Liver (tissue), 10 donors: ENCODE measurements at places on chromosomes 3 and 15. TPM values are rescaled to one million over a fixed set of nuclear protein-coding genes. Genes with fewer than 3 reads are reported as not detected.

Gene JMJD7
- 4.9 TPM for total RNA-seq

GRCh38 chr3:12716605-12717151 is 42.4 kb downstream of the TMEM40 start:
- no peak for DNase-seq
- H3K4me3 ChIP-seq: no peak overlapping the region
- H3K27ac ChIP-seq: no peak overlapping the region
- H3K4me1 ChIP-seq: peaks cover 10% of the 10 kb centered on the region
- no peaks in the 10 kb centered on the region for H3K27me3 ChIP-seq
- no peaks in the 10 kb centered on the region for H3K36me3 ChIP-seq

GRCh38 chr15:87167055-87167454 is 1087.4 kb downstream of the AGBL1 start:
- H3K4me3 ChIP-seq: no peak overlapping the region
- DNase-seq: no peak
- H3K36me3 ChIP-seq: no peaks in the 10 kb centered on the region
- no peaks in the 10 kb centered on the region for H3K4me1 ChIP-seq
- H3K27ac ChIP-seq: no peak overlapping the region

Gene CTSH
- 73.3 TPM for total RNA-seq

GRCh38 chr15:40764629-40765103 is 798 bp downstream of the GCHFR start:
- H3K4me3 ChIP-seq: peak overlapping the region; percentile 54
- DNase-seq: no peak
- H3K27ac ChIP-seq: peak overlapping the region; percentile 89
- no peaks in the 10 kb centered on the region for H3K27me3 ChIP-seq
- peaks cover 9% of the 10 kb centered on the region for H3K36me3 ChIP-seq

- DNase-seq: no peak
- peaks cover 3% of the 10 kb centered on the region for H3K4me1 ChIP-seq
- no peaks in the 10 kb centered on the region for H3K27me3 ChIP-seq
- no peak overlapping the region for H3K27ac ChIP-seq
- H3K36me3 ChIP-seq: no peaks in the 10 kb centered on the region
- no peak overlapping the region for H3K4me3 ChIP-seq
Observed at GRCh38 chr3:129888771-129889170, 4.7 kb downstream of the TMCC1 start.

Gene SUSD5
- total RNA-seq: 0.19 TPM

GRCh38 chr3:69115731-69116130 is 6.7 kb downstream of the LMOD3 start:
- no peaks in the 10 kb centered on the region for H3K27me3 ChIP-seq
- DNase-seq: no peak
- H3K4me3 ChIP-seq: no peak overlapping the region
- no peaks in the 10 kb centered on the region for H3K4me1 ChIP-seq

Gene PARP3
- 1.5 TPM for total RNA-seq

Gene OIP5
- total RNA-seq: 11.8 TPM

DNA sequence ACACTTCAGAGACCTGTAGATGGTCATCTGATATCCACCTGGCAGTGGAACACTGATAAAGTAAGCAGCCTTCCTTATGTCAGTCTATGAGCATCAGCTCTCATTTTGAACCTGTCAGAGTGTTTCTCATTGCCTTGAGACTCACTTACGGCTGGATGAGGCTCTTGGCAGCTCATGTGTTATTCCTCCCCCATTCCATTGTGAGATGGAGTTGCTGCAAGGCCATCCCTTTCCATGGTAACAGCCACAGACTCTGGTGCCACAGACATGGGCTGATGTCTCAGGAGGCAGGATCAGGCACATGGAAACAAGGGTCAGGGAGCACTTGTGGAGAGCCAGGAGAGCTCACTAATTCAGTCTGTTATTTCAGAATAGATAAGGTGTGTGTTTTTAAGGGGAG is 11.9 kb downstream of the KCNAB1 start:
- H3K4me1 ChIP-seq: no peaks in the 10 kb centered on the region
- no peaks in the 10 kb centered on the region for H3K27me3 ChIP-seq
- no peak overlapping the region for H3K27ac ChIP-seq
- H3K36me3 ChIP-seq: no peaks in the 10 kb centered on the region
- no peak for DNase-seq

DNA sequence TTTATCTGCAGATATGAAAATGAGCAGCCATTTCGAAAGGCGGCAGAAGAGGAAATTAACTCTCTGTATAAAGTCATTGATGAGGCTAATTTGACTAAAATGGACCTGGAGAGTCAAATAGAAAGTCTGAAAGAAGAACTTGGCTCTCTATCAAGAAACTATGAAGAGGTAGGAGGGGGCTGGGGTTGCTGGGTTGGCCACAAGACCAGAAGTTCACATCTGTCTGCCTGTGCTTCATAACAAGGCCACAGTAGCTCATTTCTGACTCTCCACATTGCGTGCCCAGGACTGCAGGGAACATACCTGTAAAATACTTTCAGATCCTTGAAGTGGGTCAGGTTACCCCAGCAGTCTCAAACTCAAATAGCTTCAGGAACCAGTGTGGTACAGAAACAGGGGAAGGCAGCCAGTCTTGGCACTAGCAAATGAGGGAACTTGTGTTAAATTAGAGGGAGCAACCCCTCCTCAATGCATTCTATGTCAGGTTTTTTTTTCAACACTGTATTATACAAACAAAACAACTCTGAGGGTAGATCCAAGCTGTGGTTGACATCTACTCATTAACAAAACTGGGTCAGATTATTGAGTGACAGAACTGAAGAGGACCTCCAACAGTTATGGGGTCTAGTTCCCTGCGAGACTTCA is 48.7 kb downstream of the BFSP2 start:
- no peak overlapping the region for H3K27ac ChIP-seq
- no peak for DNase-seq
- H3K4me1 ChIP-seq: peaks cover 2% of the 10 kb centered on the region
- H3K36me3 ChIP-seq: no peaks in the 10 kb centered on the region
- no peaks in the 10 kb centered on the region for H3K27me3 ChIP-seq

DNA sequence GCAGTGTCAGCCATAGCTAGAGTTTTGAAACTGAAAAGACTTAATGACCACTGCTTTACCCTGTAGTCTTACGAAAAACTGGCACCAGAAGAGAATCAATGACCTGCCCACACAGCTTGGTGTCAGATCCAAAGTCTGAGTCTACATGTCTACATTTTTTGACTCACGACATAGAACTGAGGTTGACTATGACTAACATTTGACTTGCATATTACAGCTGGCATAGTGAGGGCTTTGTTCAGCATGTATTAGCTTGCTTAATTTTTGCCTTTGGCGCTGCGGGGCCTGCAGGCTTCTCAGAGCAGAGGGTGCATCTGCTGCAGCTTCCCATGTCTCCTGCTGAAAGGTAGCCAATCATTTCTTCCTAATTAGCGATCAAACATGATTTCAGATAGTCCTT is 167.0 kb downstream of the EBLN2 start:
- DNase-seq: no peak
- H3K36me3 ChIP-seq: no peaks in the 10 kb centered on the region
- H3K27ac ChIP-seq: no peak overlapping the region
- H3K4me3 ChIP-seq: no peak overlapping the region

- no peaks in the 10 kb centered on the region for H3K27me3 ChIP-seq
- H3K27ac ChIP-seq: no peak overlapping the region
- no peaks in the 10 kb centered on the region for H3K36me3 ChIP-seq
- DNase-seq: no peak
- peaks cover 4% of the 10 kb centered on the region for H3K4me1 ChIP-seq
- no peak overlapping the region for H3K4me3 ChIP-seq
Observed at GRCh38 chr3:48567090-48567489, 3.5 kb upstream of the UCN2 start.

DNA sequence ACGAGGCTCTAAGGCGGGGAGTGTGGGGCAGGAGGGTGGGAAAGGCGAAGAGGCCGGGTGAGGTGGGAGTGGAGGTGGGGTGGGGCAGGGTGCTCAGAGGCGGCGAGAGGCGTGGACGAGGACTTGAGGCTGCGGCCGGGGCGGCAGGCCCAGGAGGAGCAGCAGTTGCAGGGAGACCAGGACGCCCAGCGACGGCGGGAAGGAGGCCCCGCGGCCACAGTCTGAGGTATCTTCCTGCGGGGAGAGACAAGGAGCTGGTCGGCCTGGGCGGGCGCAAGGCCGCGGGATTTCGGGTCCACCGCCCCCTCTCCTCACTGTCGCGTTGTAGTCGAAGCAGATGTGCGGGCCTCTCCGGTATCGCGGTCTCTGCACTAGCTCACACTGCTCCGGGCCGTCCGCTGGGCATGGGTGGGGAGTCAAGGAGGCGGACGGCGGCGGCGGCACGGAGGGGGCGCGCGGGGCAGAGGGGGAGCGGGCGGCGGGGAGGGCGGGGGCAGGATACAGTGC is 5.3 kb upstream of the TMEM115 start:
- no peak for DNase-seq
- H3K36me3 ChIP-seq: no peaks in the 10 kb centered on the region
- H3K27me3 ChIP-seq: no peaks in the 10 kb centered on the region
- H3K4me1 ChIP-seq: peaks cover 14% of the 10 kb centered on the region

DNA sequence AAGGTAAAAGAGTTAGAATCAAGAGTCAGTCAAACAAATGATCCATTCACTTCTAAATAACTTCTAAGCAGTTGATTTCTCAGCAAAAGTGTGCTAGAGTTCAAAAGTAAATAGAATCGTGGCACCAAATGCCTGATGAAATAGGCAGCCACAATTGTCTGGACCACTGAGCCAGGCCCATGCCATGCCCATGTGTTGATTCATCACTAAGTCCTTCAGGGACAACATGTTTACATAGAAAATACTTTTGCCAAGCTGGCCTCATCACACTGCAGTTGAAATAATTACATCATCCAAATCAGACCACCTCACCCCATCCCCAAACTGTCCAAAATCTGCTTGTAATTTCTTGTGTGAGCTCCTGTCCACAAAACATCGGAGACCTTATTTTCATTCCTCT is 216.3 kb downstream of the IGSF11 start:
- no peaks in the 10 kb centered on the region for H3K27me3 ChIP-seq
- H3K36me3 ChIP-seq: no peaks in the 10 kb centered on the region
- no peak for DNase-seq
- H3K4me3 ChIP-seq: no peak overlapping the region
- H3K27ac ChIP-seq: no peak overlapping the region

DNA sequence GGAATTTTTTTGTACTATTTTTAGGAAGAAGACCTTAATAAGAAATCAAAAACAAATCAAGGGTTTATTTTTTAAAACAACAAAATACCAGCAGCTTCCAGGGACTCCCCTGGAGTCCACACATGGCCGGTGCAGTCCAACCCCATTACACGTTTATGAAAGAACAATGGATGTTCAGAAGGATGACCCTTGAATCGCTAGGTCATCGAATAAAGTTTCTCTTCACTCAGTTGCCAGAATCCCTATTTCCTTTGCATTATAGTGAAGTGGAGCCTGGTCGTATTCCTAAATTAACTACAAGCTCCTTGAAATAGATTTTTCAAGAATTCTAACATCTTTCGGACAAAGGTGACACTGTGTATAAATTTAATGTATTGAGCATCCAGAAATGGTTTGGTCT is 95.1 kb downstream of the BDH1 start:
- peaks cover 9% of the 10 kb centered on the region for H3K4me1 ChIP-seq
- no peak for DNase-seq

GRCh38 chr15:63093486-63094205 is 28.0 kb upstream of the LACTB start:
- H3K27ac ChIP-seq: no peak overlapping the region
- no peaks in the 10 kb centered on the region for H3K36me3 ChIP-seq
- no peaks in the 10 kb centered on the region for H3K4me1 ChIP-seq
- H3K4me3 ChIP-seq: no peak overlapping the region
- peak; percentile 87 for DNase-seq

Gene CYP19A1
- 0.50 TPM for total RNA-seq

GRCh38 chr3:100532411-100532810 is 40.0 kb downstream of the TMEM45A start:
- H3K4me1 ChIP-seq: peaks cover 11% of the 10 kb centered on the region
- H3K36me3 ChIP-seq: no peaks in the 10 kb centered on the region
- no peak overlapping the region for H3K4me3 ChIP-seq
- no peaks in the 10 kb centered on the region for H3K27me3 ChIP-seq
- DNase-seq: no peak

GRCh38 chr3:131602011-131602779 is 99.4 kb upstream of the MRPL3 start:
- no peak overlapping the region for H3K27ac ChIP-seq
- no peak overlapping the region for H3K4me3 ChIP-seq
- no peaks in the 10 kb centered on the region for H3K36me3 ChIP-seq
- H3K4me1 ChIP-seq: no peaks in the 10 kb centered on the region

DNA sequence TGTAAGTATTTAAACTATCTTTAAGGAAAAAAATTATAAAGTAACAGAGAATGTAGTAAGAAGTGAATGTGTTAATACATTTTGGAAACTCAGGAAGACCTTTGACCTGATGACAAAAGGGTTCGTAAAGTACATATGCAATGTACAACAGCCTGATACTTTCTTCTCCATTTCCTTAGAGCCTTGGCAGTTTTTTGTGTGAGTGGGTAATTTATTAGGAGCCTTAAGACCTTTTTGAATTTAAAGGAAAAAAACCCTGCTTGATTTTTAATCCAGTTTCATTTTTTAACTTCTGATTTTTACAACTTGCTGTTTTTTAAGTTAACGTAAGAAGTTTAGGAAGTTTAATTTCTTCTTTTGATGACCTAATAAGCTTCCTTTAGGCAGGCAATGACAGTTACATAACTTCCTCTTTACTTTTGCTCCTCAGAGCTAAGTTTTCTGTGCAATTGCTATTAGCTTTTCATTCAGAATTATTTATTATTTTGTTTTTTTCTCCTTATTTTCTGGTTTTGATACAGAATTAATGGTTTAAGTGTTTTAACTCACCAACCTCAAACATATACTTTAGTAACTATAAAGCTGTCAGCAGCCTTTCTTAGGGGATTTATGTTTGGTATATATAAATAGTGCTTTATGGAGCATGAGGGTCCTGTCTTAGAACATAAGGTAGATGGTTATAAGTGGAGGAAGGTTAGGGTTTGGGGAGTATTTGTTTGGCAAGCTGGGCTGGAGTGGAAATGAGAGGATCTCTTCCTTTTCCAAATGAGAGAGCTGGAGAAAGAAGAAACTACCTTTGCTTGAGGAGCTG is 35.2 kb downstream of the ARMC8 start:
- H3K4me1 ChIP-seq: peaks cover 5% of the 10 kb centered on the region
- no peak for DNase-seq
- no peak overlapping the region for H3K4me3 ChIP-seq
- no peaks in the 10 kb centered on the region for H3K27me3 ChIP-seq
- H3K27ac ChIP-seq: no peak overlapping the region
- peaks cover 21% of the 10 kb centered on the region for H3K36me3 ChIP-seq

Gene OR5K2
- total RNA-seq: not detected

Gene CXCR6
- total RNA-seq: 2.9 TPM
